ENCODE measurements at places on chromosomes 3 and 15.

GRCh38 chr3:117955196-117955595 lies 1079.5 kb downstream of the IGSF11 start:
- no peak for DNase-seq

DNA sequence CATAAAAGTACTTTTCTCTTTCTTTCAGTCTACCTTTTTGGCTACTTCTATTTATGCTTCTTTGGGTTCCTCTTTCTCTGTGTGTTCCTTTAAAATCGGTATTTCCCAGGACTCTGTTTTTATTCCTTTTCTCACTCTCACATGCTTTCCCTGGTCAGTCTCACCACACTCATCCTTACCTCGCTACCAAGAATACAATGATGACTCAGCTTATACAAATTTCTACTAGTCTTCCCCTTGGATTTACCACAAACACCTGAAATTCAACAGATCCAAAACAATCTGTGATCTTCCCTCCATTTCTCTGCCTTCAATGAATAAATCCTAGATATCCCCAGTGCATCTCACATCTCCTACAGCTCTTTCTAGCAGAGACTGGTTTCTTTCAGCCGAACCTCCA lies 52.9 kb downstream of the TUBGCP4 start:
- no peak for DNase-seq

DNA sequence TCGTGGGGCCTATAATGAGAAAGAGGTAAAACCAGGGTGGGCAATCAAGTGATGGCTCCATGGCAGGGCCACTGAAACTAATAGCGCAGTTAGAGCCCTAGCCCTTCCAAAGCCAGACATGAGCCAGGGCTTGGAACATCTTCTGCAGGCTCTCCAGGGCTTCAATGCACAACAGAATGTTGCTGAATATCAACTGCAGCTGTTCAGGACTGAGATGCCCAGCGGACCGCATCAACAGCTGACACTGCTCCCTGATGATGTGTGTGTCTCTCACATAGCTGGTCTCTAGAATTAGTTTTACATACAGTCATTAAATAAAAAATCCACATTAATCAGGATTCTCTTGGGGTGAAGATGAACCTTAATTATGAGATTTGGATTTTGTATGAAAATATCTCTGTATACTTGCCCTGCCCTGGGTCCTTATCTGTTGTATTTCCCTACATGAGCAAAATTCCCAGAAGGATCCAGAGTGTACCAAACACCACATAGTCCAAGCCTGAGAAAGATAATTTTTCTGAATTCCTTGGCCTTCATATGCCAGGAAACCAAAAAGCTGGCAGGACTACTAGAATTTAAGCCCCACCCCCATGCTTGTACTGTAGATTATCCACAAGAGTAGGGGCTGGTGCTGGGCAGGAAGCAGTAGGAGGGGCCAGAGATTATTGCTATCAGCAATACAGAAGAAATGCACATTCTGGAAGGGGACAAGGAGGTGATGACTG lies 7.7 kb upstream of the GOLGB1 start:
- DNase-seq = no peak

- no peak for DNase-seq
Observed at GRCh38 chr3:30602946-30603345, 3.5 kb upstream of the TGFBR2 start.

- DNase-seq = peak; percentile 97
Observed at GRCh38 chr3:136196401-136197158, 445 bp upstream of the MSL2 start.

DNA sequence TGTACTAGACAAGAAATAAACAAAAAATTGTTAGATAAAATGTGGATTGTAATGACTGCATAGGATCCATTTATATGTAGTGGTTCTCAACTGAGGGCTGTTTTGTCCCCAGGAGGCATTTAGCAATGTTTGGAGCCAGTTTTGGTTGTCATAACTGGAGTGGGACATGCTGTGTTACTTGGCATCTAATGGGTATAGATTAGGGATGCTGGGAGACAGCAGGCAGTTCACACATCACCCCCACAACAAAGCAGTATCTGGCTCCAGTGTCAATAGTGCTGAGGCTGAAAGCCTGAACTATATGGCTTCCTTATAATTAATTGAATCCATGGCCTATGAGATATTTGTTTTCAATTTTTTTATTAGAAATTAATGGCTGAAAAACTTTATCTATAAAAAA lies 72.0 kb upstream of the SAMMSON start:
- DNase-seq = no peak

DNA sequence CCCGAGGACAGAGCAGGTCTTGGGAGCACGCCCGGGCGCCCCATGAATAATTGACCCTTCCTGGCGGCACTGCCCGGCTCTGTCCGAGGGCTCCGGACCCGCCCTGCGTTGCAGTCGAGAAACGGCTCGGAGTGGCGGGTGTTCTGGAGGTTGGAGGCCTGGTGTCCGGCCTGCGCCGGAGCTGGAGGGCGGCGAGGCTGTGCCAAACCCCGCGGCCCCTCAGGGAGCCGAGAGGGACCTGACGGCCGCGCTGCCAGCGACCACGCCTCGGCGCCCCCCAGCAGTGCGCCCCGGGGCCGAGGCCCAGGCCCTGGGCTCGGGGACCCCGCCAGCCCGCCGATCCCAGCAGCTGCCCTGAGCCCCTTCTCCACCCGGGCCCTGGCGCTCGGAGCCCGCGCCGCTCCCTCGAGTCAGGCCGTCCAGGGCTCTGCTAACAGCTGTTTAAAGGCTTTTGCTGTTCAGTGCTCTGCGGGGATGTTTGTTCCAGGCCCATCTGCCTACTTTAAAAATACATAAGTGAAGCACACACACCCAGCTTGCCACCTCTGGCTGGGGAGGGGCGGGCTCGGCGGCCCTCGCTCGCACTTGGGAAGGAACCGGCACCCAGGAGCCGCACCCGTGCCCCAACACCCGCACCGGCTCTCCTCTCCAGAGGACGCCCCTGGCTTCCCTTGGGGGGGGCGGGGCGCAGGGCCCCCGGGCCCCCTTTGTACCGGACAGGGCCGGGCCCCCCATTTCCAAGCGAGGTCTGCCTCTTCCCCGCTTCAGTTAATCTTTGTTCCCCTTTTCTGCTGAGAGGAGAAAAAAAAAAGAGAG lies 730 bp upstream of the ZNF710 start:
- no peak for DNase-seq

DNA sequence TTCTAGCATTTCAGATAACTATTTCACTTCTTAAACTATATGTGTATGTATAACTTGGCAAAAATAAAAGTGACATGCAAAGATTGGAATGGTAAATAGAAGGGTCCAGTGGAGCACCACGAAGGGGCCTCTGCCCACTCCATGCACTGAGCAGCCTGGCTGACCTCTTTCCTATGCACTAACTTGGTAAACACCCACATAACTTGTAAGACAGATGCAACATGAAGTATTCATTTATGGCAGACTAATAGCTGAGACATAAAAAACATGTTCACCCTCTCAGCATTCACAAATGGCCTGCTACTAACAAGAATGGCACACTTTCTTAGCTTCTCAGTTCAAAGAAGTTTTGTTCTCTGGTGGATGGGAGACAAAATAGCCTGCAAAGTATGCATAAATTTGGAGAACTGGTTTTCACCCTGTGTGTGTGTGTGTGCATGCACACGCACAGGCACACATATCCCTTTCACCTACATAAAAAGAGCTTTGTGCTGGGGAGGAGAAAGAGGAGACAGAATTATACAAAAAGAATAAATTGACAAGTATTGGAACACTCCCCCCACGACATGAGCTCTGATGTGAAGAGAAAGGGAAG lies 26.5 kb upstream of the RYK start:
- DNase-seq = no peak

GRCh38 chr3:13884851-13885703 lies 5.2 kb upstream of the WNT7A start:
- DNase-seq = no peak

DNA sequence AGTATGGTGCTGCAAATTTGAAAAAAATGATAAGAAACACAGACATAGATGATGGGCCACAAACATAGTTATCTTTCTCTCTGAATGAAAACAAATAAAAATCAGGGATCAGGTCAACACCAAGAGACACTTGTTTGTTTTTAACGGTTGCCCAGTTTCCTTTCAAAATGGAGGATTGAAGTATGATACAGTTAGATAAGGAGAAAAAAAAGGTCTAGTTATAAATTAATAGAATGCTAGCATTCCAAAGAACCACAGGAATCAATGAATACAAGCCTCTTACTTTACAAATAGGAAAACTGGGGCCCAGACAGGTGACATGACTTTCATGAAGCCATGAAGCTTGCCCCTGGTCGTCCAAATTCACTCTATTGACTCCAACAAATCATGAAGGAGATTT lies 305.1 kb downstream of the ZNF621 start:
- no peak for DNase-seq

GRCh38 chr3:174532216-174532615 lies 326.9 kb upstream of the NAALADL2 start:
- no peak for DNase-seq

- no peak for DNase-seq
Observed at GRCh38 chr15:61099020-61099810, 129.9 kb downstream of the RORA start.

- DNase-seq = no peak
Observed at GRCh38 chr3:49636883-49637609, 37.1 kb upstream of the APEH start.

DNA sequence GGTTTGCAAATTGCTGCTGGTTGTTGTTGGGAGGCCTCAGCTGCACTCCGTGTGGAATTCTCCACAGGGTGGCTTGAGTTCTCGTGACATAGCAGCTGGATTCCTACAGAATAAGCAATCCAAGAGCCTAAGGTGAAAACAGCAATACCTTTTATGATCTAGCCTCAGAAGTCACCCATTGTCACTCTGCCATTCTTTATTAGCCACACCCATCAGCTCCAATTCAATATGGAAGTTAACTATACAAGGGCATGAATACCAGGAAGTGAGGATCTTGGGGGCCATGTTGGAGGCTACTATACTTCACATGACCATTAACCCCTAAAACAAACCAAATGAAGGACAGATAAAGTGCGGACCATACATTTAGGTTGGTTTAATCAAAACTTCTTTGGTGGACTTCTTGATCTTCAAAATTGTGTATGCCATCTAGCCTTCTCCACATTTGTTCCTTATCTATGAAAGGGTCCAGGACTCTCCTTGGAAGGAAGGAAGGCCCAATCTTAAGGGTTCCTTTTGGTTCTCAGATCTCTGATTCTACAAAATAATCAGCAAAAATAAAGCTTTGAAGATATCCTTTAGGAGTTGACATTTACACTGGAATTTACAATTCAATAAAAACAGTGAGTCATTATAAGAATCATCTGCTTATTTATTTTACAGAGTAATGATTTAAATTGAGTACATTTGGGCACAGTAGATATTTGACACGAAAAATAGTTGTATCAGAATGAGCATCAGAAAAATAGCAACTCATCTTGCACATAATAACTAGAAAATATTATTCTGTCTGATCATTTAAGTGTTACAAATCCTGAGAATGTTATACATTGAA lies 21.5 kb downstream of the CIAO2A start:
- DNase-seq = no peak

DNA sequence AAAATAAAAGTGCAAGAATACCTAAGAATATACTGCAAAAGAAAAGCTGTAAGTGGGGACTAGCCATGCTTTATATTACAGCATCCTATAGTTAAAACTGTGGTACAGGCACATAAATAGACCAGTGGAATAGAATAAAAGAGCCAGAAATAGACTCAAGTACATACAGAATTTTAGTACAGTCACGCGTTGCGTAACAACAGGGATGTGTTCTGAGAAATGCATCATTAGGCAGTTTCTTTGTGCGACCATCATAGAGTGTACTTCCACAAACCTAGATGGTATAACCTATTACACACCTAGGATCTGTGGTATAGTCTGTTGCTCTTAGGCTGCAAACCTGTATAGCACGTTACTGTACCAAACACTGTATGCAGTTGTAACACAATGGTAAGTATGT lies 61.8 kb downstream of the PCCB start:
- no peak for DNase-seq

DNA sequence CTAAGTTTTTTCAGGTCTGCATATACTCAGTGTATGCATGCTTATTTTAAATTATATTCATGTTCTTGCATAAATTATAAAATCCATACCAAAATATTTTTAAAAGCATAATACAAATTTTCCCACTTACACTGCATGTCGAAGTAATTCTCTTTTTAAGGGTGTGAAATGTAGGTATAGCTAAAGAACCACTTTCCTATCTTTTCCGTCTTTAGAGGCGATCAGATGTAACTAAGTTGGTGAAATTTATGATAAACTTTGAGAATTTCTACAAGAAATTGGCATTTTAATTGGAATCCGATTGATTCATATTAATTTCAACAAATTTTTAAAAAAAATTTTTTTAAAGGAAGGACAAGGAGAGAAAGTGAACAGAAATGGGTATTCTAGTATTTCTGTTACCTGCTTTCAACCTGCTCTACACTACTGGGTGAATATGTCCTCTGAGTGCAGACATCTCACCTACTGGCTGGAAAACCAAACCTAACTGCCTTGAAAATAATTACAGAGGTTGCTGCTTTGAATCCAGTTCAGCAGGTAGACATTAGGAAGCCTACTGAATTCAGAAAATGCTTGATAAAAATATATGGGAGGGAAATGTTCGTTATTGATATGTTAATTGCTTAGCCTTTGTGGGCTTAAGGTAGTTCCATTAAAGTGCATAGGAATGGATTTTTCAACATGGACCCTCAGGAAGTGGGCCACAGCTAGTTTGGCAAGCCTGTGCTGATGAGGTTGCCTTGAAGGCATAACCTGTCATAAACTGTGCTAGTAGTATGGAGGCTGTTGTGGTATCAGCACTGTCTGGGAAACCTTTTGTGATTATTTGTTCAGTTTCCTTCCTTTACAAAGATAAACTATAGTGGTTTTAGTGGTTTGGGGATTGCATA lies 5.1 kb downstream of the TRIM71 start:
- DNase-seq = no peak

DNA sequence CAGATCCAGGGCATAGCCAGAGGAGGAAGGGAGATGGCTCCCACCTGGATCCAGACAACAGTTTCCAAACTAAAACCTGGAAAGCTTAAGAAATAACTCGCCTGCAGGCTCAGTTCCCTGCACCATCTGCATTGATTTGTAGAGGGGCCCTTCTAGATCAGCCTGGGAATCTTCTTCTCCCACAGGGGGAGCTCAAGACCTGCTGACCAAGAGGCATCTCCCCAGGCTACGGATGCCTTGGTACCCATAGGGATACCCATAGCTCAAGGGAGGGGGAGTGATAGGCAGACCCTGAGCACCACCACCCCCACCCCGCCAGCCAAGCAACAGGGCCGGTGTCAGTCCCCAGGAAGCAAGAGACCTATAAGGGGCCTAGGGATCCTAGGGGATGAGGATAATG lies 28.0 kb upstream of the DCLK3 start:
- peak; percentile 14 for DNase-seq

DNA sequence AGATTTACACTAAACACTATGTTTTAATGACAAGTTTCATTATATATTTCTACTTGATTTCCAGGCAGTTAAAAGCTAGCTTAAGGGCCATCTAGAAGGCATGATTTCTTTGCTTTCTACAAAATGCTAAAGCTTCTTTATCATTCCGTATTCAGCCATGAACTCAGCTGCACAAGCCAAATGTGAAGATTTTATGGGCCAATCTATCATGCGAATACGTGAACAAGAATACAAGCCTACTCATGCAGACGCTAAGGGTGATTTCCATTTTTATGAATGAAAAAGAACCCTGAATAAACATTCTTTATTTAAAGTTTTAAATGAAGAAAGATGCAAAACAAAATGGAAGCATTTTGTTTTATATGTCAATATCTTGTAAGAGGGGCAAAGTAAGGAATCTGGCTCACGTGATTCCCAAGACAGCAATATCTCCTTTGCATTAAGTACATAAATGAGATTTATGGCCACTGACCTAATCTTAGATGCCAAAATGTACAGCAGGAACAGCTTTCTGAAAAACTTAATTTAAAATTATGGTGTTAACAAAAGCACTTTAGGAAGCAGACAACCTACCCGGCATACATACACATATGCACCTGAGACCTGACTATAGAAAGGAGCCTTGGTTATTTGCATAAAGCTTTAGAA lies 215.8 kb downstream of the DPH6 start:
- DNase-seq = no peak

Data from NCI-H2227 treated with DMSO at 0.1 percent for 48 hours (cell line).